ENCODE measurements at places on chromosomes 11 and 22.

DNA sequence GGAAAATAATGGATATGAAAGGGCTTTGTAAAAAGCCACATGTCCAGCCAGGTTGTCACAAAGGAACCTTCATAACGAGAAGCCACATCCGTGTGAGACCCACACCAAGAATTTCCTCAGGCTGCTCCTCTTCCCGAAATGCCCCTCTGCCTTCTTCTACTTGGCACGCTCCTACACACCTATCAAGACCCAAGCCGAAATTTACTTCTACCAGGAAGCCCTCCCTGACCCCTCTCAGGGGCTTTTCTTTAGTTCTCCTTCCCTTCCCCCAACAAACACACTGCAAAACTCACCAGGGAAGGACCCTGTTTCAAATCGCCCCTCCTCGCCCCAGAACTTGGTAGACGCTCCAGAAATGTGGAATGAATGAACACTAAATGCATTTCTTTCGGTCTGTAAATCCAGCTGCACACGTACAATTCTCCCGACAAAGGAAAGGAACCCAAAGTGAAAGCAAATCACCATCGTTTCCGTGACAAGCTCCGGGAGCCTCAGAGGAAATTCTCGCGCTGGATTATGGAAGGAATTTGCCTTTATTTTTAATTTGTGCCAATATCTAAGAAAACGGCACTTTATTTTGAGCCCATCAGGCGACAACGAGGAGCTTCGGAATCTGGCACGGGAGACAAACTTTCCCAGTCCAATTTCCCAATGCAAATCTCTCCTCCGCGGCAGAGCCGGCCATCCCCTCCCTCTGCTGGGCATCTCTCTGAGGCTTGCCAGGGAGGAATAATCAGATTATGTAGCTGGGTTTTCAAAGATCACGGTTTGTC, 13.2 kb upstream of the SHISAL1 start:
- no peak for DNase-seq

GRCh38 chr11:77129069-77129841, 1.2 kb downstream of the MYO7A start:
- no peak for DNase-seq

DNA sequence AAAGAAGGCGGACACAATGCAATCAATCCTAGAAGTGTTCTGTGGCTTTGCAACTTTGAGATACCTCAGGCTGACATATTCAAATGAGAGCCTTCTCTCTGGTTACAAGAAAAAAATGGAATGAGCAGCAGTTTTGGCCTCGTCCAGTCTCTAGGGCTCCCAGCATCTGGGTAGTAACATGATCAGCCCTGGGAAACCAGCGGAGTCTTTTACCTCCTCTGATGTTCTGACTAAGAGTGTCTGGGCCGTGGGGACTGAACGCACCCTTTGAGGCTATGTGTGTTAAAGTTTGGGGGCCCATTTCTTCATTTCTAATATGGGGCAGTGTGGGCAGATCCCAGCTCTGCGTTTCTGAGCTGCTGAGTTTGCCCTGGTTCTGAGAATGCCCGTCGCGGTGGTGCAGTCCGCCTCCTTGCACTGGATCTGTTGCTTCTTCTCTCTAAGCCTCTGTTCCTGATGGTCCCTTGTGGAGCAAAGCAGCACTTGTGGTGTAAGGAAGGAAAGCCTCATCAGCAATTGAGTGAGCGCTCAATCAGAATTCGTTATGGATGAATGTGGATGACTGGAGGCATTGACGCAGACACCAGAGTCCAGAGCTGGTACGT, 8.1 kb downstream of the PARVB start:
- DNase-seq: no peak

GRCh38 chr11:77475206-77475605, 1.3 kb upstream of the PAK1 start:
- DNase-seq: no peak

GRCh38 chr11:124311670-124312069, 2.1 kb downstream of the OR8D1 start:
- DNase-seq: no peak

GRCh38 chr11:22084056-22084455, 108.8 kb upstream of the ANO5 start:
- DNase-seq: no peak

Measured in SIG-M5 (cell line).